ENCODE measurements at places on chromosomes 3 and 15. TPM values are rescaled to one million over a fixed set of nuclear protein-coding genes. Genes with fewer than 3 reads are reported as not detected.

Gene DNAH1
- 29.5 TPM for total RNA-seq

Gene FBXO40
- not detected for total RNA-seq

Gene COL6A5
- total RNA-seq = 3.1 TPM

Gene LRIG1
- total RNA-seq = 119 TPM

Gene KCNMB2
- total RNA-seq = not detected

Gene SCAANT1
- total RNA-seq = not detected

All from upper lobe of left lung (tissue), 6 donors.